ENCODE measurements at places on chromosomes 3 and 15. TPM values are rescaled to one million over a fixed set of nuclear protein-coding genes. Genes with fewer than 3 reads are reported as not detected.

SPTSSB gene
- polyA plus RNA-seq = not detected

GRCh38 chr15:70297465-70298058 lies 199.8 kb upstream of the TLE3 start:
- no peaks in the 10 kb centered on the region for H3K4me1 ChIP-seq
- H3K27ac ChIP-seq = no peak overlapping the region
- H3K36me3 ChIP-seq = no peaks in the 10 kb centered on the region
- no peaks in the 10 kb centered on the region for H3K27me3 ChIP-seq

EOMES gene
- not detected for polyA plus RNA-seq

DNA sequence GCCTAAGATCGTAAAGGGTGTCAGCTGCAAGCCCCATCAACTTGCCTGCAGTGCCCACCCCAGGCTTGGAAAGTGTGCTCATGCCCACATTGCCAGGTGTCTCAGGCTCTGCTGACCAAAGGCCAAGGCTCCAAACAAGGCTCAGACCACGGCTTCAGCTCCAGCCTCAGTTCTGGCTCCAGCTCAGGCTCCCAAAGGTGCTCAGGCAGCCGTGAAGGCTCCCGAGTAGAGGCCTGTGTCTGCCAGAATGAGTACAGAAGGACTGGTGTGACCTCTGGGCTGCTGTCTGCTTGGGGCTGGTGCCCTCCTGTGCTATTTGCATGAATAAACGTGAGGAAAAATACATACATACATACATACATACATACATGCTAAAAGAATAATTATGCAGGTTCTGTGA lies 27.9 kb upstream of the UACA start:
- DNase-seq = no peak
- H3K27ac ChIP-seq = no peak overlapping the region
- no peak overlapping the region for H3K4me3 ChIP-seq
- H3K27me3 ChIP-seq = no peaks in the 10 kb centered on the region
- H3K36me3 ChIP-seq = no peaks in the 10 kb centered on the region

CNTN3 gene
- polyA plus RNA-seq = not detected

DNA sequence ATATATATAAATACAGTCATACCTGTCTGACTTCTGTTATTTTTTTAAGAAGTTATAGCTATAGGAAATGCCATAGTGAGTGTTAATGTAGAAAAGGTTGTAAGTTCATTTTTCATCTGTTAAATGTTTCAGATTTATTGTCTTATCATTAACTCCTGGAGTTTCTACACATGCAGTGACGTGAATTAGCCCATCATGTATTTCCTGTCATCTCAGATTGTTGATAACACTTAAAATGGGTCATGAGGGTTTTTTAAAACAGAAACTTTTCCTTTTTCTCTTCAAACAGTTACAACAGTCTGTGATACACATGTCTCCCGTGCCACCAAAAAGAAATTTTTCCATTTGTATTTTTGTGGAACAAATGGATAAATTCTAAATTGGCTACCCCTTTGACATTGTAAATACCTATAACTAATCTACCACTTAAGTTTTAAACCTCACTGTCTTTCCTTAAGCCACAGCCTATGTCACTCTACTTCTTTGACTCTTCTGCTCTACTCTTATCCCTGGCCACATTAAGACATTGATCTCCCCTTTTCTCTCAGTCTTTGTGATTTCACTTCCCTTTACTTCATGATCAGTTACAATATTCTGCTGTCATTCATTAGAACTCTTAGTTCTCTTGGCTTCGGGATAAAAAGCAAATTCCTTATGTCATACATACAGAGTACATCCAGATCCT lies 89.1 kb downstream of the NEO1 start:
- H3K4me1 ChIP-seq = no peaks in the 10 kb centered on the region
- H3K36me3 ChIP-seq = no peaks in the 10 kb centered on the region
- H3K4me3 ChIP-seq = no peak overlapping the region
- no peak overlapping the region for H3K27ac ChIP-seq

Measured in CD14-positive monocyte (primary cell).